ENCODE measurements at places on chromosomes 5 and 9.

GRCh38 chr5:100904259-100904861, 1.3 kb upstream of the ST8SIA4 start:
- no peak for DNase-seq

DNA sequence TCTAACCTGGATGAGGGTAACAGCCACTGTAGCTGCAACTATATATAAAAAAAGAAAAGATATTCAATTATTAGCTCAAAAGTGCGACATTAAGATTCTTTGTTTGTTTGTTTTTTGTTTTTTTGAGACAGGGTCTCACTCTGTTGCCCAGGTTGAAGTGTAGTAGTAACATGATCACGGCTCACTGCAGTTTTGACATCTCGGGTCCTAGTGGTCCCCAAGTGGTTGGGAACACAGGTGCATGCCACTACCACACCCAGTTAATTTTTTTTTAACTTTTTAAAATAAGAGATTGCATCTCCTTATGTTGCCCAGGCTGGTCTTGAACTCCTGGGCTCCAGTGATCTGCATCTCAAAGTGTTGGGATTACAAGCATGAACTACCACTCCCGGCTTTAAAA, 61.8 kb downstream of the MEF2C start:
- no peak for DNase-seq

- peak; percentile 66 for DNase-seq
These were observed 27.6 kb upstream of the NKD2 start for GRCh38 chr5:980966-981365.

DNA sequence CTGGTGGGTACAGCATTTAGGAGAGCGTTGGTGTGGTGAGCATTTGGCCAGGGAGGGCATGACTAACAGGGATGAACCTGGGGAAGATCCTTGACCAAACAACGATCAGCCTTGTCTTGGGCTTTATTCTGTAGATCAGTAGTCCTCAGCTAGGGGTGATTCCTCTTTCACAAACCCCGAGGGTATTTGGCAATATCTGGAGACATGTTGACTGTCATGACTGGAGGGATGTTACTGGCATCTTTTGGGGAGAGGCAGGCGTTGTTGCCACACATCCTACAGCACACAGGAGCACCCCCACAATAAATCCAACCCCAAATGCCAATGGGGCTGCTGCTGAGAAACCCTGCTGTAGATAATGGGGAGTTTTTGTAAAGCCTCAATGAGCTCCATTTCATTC, 43.9 kb downstream of the OSTF1 start:
- no peak for DNase-seq

GRCh38 chr5:149466457-149466972, 84.7 kb downstream of the CSNK1A1 start:
- DNase-seq = no peak

GRCh38 chr9:72581694-72582093, 60.3 kb downstream of the TMC1 start:
- DNase-seq = no peak

DNA sequence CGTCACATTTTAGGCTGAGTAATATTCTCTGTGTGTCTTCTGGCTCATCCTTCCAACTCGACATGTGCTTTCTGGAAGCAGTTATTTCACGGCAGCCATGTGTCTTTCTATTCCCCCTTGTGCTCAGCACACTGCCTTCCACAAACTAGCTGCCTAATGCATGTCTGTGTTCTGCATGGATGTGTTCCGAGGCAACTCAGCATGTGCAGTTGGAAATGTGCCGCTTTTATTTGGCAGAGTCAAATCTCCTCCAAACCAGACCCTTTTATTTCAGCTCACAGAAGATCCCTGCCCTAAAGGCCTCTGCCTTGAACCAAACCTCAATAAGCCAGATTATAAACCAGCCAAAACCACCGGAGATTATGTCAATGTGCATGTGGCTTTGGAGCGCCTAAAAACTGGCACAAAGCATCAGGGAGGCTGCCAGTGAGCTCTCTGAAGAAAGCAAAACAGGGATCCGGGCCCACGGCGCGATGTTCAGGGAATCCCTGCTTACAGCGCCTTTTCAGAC, 360.2 kb downstream of the DEPDC1B start:
- no peak for DNase-seq

- no peak for DNase-seq
These were observed 7.6 kb downstream of the CRAT start for GRCh38 chr9:129102791-129103594.

GRCh38 chr9:106859957-106860720, 2.8 kb upstream of the ZNF462 start:
- DNase-seq = peak; percentile 74

- no peak for DNase-seq
These were observed 7.9 kb upstream of the ADGRD2 start for GRCh38 chr9:124442379-124442778.

- no peak for DNase-seq
These were observed 2180.4 kb upstream of the C9orf72 start for GRCh38 chr9:29753638-29754037.

- DNase-seq = no peak
These were observed 24.4 kb upstream of the GAS1 start for GRCh38 chr9:86971742-86972141.

DNA sequence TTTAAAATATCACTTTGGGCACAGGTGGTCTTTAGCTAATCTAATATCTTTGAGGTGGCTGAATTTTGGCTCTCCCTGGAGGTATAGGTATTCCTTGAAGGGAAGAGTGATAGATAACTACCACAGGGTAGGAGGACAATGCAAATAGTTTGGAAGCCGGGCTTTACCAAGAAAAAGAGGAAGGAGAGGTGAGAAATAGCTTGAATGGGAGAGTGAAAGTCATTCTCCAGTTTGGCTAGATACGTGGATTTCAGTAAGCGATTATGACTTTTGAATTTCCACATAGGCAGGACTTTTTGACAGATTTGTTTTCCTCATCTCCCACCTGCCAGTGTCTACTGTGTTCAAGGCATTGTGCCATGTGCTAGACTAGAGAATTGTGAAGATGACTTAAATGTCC, 45.5 kb downstream of the RASA1 start:
- no peak for DNase-seq

GRCh38 chr9:104503963-104504362, at the start of gene OR13F1:
Gene OR13F1, plus strand, starts transcription at chr9:104504263. Its CDS starts 0 bp downstream, at chr9:104504263.
- DNase-seq = no peak

GRCh38 chr9:94664801-94665200, 25.5 kb upstream of the FBP1 start:
- no peak for DNase-seq

GRCh38 chr9:82539856-82540579, 522.9 kb downstream of the RASEF start:
- no peak for DNase-seq

DNA sequence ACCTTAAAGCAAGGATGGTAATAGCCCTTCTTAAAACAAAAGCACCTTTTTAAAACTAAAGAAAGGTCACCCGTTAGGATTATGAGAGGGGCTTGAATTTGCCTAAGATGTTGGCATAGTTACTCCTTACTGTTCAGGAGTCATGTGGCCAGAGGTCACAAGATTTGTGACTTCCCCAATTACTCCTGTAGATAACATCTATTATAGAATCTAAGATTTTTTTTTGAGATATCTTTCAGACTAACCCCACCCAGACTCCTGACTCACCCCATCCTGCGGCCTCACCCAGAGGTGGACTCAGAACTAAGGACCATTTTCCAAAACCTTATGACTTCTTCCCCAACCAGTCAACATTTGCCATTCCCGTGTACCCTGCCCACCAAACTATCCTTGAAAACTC, 2.4 kb downstream of the CD180 start:
- no peak for DNase-seq

DNA sequence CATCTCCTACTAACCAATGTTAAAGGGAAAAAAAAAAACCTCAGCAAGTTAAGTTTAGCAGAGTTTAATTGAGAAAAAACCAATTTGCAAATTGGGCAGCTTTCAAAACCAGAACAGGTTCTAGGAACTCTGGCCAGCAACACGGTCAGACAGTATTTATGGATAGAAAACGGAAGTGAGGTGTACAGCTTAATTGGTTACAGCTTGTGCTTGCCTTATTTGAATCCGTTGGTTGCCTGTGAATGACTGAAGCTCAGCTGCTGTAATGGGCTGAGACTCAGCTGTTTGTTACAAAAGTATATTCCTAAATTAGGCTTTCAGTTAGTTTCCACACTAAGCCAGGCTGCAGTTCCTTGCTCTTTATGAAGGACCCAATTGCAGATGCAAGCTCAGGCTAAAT, 217.0 kb downstream of the SREK1 start:
- no peak for DNase-seq

- no peak for DNase-seq
These were observed 42.9 kb upstream of the GARNL3 start for GRCh38 chr9:127221695-127222094.

- DNase-seq = no peak
These were observed 31.6 kb downstream of the TNFSF8 start for GRCh38 chr9:114898741-114899140.

GRCh38 chr9:80554856-80555255, 983.1 kb downstream of the TLE4 start:
- no peak for DNase-seq

GRCh38 chr9:137439158-137439714, 1.9 kb downstream of the ENTPD8 start:
- DNase-seq = no peak

GRCh38 chr5:78912085-78912771, 72.9 kb downstream of the ARSB start:
- DNase-seq = no peak

GRCh38 chr5:151480384-151481293, 33.2 kb downstream of the SLC36A1 start:
- no peak for DNase-seq

GRCh38 chr9:118558026-118558425, 811.2 kb downstream of the BRINP1 start:
- DNase-seq = no peak

DNA sequence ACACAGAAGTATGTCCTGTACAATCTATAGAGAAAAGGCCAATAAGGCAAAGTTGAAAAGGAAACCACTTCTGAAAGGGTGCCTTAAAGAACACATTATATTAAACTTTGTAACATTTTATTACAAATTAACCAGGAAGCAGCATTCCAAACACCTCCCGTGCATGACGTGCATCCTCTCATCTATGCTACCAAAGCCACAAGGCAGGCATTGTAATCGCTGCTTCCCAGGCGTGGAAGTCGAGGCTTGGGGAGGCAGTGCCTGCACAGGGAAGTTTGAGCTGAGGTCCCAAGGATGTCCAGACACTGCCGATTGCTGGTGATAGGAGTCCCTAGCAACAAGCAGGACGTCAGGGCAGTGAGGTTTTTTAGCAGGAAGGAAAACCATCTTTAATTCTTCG, 44.3 kb upstream of the BARHL1 start:
- no peak for DNase-seq

- DNase-seq = no peak
These were observed 25.9 kb downstream of the NKD2 start for GRCh38 chr5:1034421-1034905.

- no peak for DNase-seq
These were observed 5.3 kb downstream of the CDKN2AIPNL start for GRCh38 chr5:134406390-134406789.

- no peak for DNase-seq
These were observed 175.1 kb upstream of the PCSK5 start for GRCh38 chr9:75715360-75715759.
